Stimulated activated CD4-positive, alpha-beta T cell treated with anti-CD3 and anti-CD28 coated beads, Interleukin-1b, Interleukin-23, amount 100 ng/mL, for 1 hour (primary cell): ENCODE measurements at places on chromosomes 1 and 21.

DNA sequence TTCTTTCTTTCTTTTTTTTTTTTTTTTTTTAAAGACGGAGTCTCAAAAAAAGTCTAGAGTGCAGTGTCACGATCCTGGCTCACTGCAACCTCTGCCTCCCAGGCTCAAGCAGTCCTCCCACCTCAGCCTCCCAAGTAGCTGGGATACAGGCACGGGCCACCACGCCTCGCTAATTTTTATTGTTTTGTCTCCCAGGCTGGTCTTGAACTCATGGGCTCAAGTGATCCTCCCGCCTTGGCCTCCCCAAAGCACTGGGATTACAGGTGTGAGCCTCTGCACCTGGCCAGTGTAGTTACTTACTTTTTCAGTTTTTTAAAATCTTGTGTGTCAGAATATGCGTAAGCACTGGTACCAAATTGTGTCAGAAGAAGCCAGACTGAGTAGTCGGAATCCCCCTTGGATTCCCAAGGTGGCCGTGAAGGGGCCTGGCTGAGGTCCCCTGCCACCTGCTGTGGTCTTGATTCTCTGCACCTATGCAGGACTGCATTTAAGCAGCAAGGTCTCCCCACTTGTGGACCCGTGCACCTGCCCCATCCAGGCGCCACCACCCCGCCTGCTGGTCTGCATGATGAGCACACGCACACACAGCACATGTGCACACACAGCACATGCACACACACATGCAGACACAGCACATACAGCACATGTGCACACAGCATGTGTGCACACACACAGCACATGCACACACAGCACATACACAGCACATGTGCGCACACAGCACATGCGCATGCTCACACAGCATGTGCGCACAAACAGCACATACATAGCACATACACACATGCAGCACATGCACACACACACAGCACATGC is 47.5 kb downstream of the PCNT start:
- no peak for DNase-seq

GRCh38 chr1:2991753-2992495 is 29.3 kb upstream of the ACTRT2 start:
- no peak for DNase-seq

- no peak for DNase-seq
Measured at GRCh38 chr1:171683870-171684269, 31.4 kb upstream of the MYOC start.

GRCh38 chr21:42384156-42384945 is 11.5 kb downstream of the TMPRSS3 start:
- DNase-seq = no peak

- no peak for DNase-seq
Measured at GRCh38 chr1:155294520-155295182, 6.6 kb downstream of the PKLR start.

DNA sequence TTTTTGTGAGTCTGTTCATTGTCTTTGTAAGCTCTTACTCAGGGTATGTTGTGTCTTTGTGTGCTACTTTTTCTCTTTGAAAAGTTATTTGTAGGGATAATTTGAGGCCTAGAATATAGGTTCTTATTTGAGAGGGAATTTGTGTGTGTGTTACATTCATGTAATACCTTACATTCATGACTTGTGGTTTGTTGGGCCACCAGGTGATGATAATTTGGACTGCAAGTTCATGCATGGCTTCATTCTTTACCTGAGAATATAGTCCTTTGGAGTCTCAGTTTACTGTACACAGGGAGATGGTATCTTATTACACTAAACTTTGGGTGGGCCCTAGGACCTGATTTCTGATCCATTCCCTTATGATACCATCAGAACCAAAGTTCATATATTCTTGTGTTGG is 51.8 kb upstream of the FASLG start:
- no peak for DNase-seq

GRCh38 chr1:63787875-63788274 is 14.1 kb downstream of the ROR1 start:
- DNase-seq = no peak

- no peak for DNase-seq
Measured at GRCh38 chr1:46173361-46173856, 1.5 kb upstream of the TSPAN1 start.

DNA sequence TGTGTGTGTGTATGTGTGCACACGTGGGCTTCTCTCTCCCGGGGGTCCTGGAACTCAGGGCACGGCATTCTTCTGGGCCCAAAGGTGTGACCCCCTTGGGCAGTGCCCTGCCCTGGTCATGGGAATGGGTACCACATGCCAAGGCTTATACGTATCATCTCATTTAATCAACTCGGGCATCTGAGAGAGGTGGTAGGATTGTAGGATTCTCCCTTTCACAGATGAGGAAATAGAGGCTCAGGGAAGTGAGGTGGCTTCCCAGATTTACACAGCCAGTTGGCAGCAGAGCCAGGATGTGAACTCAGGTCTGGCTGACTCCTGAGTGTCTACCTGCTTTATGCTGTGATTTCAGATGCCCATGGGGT is 15.2 kb downstream of the MYOM3 start:
- no peak for DNase-seq

- DNase-seq = no peak
Measured at GRCh38 chr1:23557471-23558124, 1.7 kb downstream of the ID3 start.

GRCh38 chr1:54407404-54408146 is 1.4 kb upstream of the SSBP3 start:
- DNase-seq = no peak

GRCh38 chr1:235887676-235888075 is 21.0 kb upstream of the LYST start:
- DNase-seq = no peak

- DNase-seq = no peak
Measured at GRCh38 chr21:37553078-37553481, 186.5 kb downstream of the DYRK1A start.

DNA sequence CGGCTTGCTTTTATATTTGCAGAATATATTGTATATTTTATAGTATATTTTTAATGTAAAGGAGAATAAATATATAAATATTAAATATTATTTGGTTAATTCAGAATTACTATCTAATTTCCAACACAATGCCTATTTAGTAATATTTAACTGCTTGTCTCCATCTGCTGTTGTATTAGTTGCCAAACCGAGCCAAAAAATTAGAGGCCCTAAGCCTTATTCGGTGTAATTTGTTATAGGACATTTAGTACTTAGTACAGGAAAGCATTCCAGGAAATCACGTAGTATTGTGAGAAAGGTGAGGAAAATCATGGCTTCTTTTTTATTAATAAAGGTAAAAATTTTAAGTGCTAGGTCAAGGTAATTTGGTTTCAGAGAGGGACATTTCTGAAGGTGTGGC is 93.8 kb downstream of the DNM3 start:
- DNase-seq = no peak

DNA sequence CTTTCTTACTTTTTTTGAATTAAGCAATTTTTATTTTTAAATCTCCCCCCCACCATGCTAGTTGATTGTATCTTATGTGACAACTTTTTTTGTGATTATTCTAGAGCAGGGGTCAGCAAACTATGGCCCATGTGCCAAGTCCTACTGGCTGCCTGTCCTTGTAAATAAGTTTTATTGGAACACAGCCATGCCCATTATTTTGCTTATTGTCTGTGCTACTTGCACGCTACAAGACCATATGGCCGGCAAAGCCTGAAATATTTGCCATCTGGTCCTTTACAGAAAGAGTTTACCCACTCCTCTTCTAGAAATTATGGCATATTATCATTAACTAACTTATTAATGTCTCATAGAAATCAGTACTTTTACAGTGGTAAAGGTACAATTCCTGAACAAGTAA is 51.7 kb downstream of the AK5 start:
- no peak for DNase-seq

- no peak for DNase-seq
Measured at GRCh38 chr1:98749152-98749756, 87.7 kb downstream of the SNX7 start.

GRCh38 chr21:42219606-42220137 is 732 bp downstream of the ABCG1 start:
- no peak for DNase-seq

GRCh38 chr1:92805216-92805615 is 20.3 kb upstream of the EVI5 start:
- no peak for DNase-seq

GRCh38 chr1:29832471-29832870 is 596.1 kb downstream of the PTPRU start:
- no peak for DNase-seq

DNA sequence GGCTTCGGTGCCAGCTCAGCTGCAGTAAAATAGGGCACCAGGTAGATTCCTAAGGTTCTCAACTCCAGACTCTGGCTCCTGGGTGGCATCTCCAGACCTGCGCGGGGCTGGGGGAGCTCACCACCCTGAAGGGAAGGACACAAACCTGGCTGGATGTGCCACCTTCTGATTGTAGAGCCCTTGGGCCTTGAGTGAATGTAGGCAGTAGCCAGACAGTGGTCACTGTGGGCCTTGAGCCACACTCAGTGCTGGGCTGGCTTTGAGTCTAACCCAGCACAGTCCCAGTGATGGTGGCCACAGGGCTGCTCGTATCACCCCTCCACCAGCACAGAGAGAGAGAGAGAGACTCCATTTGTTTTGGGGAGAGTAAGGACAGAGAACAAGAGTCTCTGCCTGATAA is 38.0 kb upstream of the SH3GLB1 start:
- DNase-seq = no peak

DNA sequence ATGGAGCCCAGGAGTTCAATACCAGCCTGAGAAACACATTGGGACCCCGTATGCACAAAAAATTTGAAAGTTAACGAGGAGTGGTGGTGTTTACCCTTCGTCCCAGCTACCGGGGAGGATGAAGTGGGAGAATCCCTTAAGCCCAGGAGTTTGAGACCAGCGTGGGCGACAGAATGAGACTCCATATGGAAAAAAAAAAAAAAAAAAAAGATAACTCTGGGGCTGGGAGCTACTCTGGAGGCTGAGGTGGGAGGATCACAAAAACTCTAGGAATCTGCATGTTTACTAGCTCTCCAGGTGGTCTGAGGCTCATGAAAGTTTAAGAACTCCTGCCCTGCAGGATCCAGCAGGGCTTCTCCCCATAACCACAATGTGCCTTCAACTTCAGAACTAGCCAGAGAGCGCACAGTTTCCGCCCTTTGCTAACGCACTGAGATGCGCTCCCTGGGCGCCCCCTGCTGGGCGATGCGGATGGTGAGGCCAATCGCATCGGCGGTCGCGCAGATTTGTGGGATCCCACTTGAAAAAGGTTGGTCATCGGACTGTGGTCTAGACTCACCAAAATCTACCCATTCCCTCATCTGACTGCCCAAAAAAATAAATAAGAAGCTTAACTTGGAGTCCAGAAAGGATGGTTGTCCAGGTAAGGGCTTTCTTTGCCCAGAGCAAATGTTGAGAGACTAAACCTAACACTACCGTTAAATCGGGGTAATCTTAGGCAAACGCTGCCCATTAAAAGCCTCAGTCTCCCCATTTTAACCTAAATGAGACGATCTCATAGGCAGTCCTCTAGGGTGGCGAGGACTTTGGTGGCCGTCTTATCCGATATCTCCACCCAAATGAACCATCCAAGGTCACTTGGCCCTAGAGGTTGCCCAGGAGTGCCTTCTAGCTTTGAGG is 8.8 kb downstream of the ZNF683 start:
- DNase-seq = peak; percentile 74

DNA sequence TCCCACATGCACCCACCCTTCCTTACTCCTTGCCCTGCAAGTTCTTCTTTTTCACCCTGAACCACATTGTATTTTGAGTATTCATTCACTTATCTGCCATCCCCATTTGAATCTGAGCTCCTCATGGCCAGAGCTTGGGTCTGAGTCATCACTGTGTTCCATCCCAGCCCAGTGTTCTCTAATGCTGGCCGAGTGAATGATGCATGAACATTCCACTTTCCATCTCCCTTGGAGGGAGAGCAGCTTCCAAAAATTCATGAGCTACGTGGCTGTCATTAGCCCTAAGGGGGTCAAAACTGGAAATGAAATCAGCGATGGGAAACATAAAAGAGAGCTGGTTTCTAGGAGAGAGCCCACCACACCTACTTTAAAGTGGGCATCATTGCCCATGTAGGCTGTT is 187.0 kb upstream of the USP24 start:
- DNase-seq = no peak

DNA sequence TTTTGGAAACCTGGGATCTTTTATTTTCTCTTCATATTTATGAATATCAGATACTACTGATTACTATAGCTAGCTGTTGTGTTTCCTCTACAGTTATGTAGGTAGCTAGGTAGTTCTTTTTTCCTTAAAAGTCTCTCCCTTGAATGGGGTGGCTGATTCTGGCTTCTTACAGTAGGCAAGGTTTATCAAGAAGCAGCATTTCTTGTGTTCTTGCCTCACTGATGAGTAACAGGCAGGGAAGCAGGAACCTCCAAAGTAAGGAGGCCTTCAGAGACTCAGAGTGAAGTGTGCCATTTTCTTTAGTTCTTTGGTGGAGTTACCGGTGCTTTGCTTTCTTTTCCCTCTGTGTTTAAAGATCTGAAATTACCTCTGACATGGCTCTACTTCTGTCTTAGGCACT is 56.0 kb downstream of the ZMYM4 start:
- DNase-seq = no peak

DNA sequence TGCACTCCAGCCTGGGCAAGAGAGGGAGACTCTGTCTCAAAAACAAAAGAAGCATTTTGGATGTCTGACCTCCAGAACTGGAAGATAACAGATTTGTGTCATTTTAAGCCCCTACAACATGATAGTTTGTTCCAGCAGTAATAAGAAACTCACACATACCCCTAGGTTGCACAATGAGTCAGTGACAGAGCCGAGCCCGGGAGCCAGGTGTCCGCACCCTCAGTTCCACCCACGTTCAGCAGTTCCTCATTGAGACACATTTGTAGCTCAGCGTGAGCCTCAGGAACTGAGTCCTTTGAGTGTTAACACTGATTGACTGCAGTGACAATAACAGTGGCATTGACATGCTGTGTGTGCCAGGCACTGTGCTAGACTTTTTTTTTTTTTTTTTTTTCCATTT is 19.8 kb downstream of the LRRC38 start:
- DNase-seq = no peak

- DNase-seq = no peak
Measured at GRCh38 chr1:87852410-87853161, 523.9 kb downstream of the LMO4 start.

DNA sequence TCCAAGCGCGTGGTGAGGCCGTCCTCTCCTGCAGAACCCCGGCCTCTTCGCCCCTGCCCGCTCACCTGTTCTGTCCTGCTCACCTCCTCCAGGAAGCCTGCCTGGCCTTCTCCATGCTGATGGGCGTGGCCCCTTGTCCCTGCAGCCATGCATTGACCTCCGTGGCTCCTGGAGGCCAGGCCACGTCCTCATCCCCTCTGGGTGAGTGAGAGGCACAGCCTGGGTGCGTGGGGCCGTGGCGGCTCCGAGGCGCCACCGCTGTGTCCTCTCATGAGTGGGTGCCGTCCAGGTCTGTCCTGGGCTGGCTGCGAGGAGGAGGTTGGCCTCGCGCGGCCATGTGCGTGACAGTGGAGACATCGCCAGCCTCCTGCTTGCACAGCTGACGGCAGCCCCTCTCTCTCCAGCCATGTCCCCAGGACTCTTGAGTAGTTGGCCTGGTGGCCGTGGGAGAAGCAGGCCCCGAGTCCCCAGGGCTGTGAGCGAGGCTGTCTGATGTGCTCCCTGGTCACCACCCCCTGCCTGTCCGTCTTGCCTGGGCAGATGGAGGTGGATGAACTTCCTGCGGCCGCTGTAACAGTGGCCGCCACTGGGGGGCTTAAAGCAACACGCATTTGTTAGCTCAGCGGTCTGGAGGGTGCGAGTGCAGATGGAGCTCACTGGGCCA is 58.1 kb downstream of the PRKCZ start:
- DNase-seq = no peak
